ENCODE measurements at places on chromosomes 1 and 21.
A peak's percentile ranks its signal among the peaks of the same experiment; 100 is the strongest.

DNA sequence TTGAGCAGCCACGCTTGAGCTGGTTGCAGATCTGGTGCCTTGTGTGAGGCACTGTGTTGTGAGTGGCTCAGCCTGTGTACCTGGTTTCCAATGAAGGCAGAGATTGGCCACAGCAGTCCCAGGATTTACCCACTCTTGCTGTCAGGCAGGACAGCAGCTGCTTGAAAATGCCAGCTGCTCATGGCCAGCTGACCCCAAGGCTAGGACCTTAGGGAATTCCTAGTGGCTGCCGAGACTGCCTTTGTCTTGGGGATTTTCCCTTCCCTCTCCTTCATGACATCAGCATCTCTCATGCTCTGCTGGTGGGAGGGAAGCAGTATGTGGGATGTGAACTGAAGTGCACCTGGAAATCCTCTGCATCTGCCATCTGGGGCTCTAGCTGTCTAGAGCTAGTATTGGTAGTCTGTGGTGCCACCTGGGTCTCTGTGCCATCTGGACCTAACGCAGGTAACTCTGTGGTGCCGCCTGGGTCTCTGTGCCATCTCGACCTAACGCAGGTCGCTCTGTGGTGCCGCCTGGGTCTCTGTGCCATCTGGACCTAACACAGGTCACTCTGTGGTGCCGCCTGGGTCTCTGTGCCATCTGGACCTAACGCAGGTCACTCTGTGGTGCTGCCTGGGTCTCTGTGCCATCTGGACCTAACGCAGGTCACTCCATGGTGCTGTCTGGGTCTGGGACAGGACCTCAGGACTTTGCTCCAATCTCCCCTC is 3.8 kb upstream of the LRRC47 start:
- DNase-seq, result peak; percentile 70

GRCh38 chr1:117162816-117163215 is 41.3 kb upstream of the TRIM45 start:
- peak; percentile 75 for DNase-seq

- no peak for DNase-seq
Measured at GRCh38 chr1:196461521-196461920, 146.7 kb downstream of the KCNT2 start.

DNA sequence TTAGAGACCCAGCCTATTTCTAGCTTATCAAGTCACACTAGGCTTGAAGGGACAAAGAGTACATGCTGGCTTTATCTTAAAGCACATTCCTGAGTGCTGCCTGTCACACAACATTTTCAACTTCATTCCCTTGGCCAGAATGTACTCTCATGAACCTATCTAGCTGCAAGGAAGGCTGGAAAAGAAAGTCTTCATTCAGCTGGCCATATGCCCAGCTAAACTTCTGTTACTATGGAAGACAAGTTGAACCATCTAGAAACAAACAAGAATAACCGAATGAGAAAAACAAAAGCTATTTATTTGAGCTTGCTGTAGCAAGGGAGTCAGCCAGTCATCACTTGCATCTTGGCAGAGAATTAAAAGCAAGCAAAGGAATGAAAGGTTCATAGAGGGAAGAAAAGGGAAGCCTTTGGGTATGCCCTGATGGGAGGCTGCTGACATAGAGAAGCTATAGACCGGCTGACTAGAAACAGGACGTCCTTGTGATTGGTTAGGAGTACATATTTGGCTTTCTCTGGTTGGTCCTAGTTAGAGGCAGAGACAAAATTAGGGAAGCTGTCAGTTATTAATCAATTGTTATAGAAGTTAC is 108.4 kb downstream of the NEK7 start:
- no peak for DNase-seq

DNA sequence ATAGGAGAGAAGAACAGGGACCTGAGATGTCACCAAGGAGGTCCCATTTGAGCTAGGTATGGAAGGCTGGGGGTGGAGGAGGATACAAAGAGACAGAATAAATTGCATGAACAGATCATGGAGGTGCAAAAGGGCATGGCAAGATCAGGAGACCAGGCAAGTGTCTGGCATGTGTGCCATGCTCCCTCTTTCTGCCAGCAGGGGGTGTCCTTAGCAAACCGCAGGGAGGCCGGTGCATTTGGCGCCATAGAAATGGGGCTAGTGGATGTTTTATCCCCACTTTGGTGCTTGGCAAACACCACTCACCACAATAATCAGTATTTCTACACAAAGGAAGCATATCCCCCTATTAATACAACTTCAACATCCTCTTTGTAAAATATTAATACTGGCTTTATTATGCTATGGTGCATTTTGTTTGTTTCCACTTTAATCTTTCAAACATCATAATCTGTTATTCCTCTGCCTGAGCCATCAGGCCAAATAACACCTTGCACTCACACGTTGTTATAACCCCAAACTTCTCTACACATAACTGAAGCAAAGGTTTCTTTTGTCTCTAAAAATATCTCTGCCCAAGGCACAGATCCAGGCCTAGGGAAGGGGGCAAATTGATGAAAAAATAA is 25.9 kb downstream of the S100A6 start:
- no peak for DNase-seq
